ENCODE measurements at places on chromosomes 11 and 22. TPM values are rescaled to one million over a fixed set of nuclear protein-coding genes. Genes with fewer than 3 reads are reported as not detected.

RTN4RL2 gene
- polyA plus RNA-seq: 2.3 TPM

RBM4 gene
- 221 TPM for polyA plus RNA-seq

- DNase-seq: no peak
Measured at GRCh38 chr11:131940126-131940525, 569.7 kb downstream of the NTM start.

GRCh38 chr11:104490182-104490581 lies 326.2 kb upstream of the PDGFD start:
- DNase-seq: peak; percentile 29

- DNase-seq: no peak
Measured at GRCh38 chr11:133910101-133910500, 46.7 kb downstream of the IGSF9B start.

All from left lung (tissue), 14 donors.